H1 (cell line): ENCODE measurements at places on chromosomes 2 and 18.

GRCh38 chr2:199130501-199130900, 327.2 kb downstream of the SATB2 start:
- DNase-seq = no peak

- DNase-seq = no peak
Measured at GRCh38 chr18:44678725-44679055, 2.0 kb upstream of the SETBP1 start.

DNA sequence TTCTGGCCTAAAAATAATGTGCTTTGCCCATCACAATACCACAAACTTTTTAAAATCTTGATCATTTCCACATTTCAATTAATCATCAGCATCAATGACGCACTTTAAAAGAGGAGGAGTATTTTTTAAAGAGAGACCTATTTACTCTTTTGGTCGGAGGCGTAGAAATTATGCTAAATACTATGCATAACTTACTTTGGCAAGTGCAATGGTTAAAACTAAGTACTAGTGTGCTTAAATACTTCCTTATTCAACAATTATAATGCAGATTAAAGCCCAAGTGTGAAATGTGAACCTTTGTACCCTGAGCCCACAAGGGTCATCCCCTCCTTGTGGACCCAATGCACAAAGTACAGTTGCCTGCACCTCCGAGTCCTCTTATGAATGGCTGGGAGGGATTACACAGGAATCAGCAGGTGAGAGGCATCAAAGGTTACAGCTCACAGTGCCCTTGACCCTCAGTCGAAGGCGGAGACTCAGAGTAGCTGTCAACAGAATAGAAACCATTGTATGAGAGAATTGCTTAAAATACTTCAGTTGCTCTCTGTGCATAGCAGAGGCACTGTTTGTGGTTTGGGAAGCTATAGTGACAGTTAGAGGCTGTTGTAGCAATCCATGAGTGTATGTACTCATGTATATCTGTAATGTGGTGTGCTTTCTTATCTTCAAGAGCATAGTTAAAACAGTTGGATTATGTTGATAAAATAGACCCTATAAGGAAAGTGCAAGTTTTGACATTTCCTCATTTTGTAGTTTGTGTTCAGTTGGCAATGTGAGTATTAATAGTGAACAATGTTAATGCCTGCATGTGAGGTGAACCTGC, 151.7 kb upstream of the ITGA4 start:
- DNase-seq = no peak

DNA sequence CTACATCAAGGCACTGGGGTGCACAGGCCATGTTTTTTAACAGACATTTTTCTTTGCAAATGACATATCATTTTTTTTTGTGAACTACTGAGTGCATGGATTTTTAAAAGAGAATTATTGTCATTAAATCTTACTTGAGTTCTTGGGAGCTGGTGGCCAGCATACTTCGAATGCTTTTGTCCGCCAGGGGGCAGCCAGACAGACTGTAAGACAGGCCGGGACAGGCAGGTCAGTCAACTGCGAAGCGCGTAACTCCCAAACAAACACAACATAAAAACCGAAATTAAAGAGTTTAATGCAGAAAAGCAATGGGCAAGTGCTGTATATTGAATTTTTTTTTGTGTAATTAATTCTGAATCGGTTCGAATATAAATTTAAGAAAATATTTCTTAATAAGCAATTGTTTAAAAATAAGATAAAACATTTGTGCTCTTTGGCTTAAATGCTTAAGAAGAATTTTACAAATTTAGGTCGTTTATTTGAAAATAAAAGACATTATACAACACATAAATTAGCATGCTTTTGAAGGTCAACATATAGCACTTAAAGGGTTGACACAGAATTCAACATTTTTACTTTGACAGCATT, 142.2 kb upstream of the PXDN start:
- DNase-seq = peak; percentile 86

- no peak for DNase-seq
Measured at GRCh38 chr2:197310987-197311420, 424 bp upstream of the ANKRD44 start.
